ENCODE measurements at places on chromosomes 7 and 10.

- H3K36me3 ChIP-seq: no peaks in the 10 kb centered on the region
- DNase-seq: no peak
- no peaks in the 10 kb centered on the region for H3K4me1 ChIP-seq
- H3K27ac ChIP-seq: no peak overlapping the region
- H3K4me3 ChIP-seq: no peak overlapping the region
- no peaks in the 10 kb centered on the region for H3K27me3 ChIP-seq
Measured at GRCh38 chr7:30510124-30511075, 5.8 kb upstream of the GGCT start.

GRCh38 chr10:60669501-60669900 lies 108.8 kb upstream of the CDK1 start:
- H3K4me1 ChIP-seq: peaks cover 1% of the 10 kb centered on the region
- no peak overlapping the region for H3K4me3 ChIP-seq
- DNase-seq: no peak
- no peaks in the 10 kb centered on the region for H3K27me3 ChIP-seq
- H3K27ac ChIP-seq: no peak overlapping the region

- H3K27me3 ChIP-seq: no peaks in the 10 kb centered on the region
- H3K4me3 ChIP-seq: no peak overlapping the region
- H3K27ac ChIP-seq: no peak overlapping the region
- peaks cover 3% of the 10 kb centered on the region for H3K36me3 ChIP-seq
- peaks cover 3% of the 10 kb centered on the region for H3K4me1 ChIP-seq
Measured at GRCh38 chr10:101938305-101939007, 94.9 kb upstream of the KCNIP2 start.

DNA sequence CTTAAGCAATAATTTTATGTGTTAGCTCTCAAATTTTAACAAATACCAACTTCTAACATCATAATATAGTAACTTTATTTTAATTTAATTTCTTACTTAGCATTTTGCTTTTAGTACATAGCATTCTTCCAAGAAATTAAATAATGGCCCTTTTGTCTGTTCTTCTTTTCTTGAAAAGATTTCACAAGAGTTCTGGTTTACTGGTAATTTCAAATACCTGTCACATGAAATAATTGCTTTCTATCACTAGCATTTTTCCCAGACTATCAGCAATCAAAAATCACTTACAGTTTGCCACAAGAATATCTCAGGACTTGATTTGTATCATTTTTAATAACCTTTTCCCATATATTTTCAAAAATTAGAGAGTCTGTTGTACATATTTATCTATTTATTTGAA lies 193.0 kb downstream of the CACNA2D1 start:
- no peaks in the 10 kb centered on the region for H3K36me3 ChIP-seq

- H3K27me3 ChIP-seq: no peaks in the 10 kb centered on the region
- no peaks in the 10 kb centered on the region for H3K36me3 ChIP-seq
- no peak overlapping the region for H3K4me3 ChIP-seq
- no peaks in the 10 kb centered on the region for H3K4me1 ChIP-seq
- no peak for DNase-seq
Measured at GRCh38 chr10:124255556-124255955, 162.2 kb upstream of the CHST15 start.

DNA sequence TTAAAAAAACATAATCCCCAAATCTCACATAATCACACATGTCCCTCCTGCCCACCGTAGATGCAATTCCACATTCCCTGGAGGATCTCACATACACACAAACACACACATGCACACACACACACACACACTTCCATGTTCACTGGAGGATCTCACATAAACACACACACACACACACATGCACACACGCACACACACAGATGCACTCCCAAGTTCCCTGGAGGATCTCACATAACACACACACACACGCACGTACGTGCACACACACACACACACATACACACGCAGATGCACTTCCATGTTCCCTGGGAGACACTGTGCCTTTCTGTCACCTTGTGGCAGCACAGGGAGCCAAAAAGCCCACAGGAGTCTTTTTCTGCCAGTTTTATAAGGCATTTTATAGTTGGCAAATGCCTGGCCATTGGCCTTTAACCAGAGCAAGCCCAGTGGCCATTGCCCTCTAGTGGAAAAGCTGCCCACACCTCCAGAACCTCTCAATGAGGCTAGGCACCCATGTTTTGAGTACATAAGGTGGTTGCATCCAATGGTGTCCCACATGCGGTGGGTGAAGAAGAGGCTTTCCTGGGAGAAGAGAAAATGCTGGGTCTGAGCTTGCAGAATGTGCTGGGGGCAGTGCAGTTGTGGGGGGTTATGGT lies 115.4 kb upstream of the ACBD5 start:
- no peak overlapping the region for H3K27ac ChIP-seq
- H3K4me3 ChIP-seq: no peak overlapping the region
- no peaks in the 10 kb centered on the region for H3K36me3 ChIP-seq
- peaks cover 13% of the 10 kb centered on the region for H3K27me3 ChIP-seq
- no peaks in the 10 kb centered on the region for H3K4me1 ChIP-seq

DNA sequence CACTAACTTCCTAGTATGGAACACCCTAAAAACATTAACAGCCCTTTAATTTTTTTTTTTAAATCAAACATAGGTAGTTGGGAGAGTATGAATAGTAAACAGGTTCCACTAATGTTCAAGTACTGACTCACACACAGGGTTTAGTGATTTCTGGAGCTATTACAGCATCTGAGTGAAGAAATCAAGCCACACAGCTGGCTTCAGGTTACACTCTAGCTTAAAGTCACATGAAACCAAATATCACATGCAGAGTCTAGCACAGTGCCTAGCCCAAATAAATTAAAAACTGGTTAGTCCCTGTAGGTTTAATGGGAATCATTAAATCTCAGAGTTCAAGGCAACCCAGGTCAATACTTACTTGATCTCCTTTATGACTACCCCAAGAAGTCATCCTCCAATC lies 11.6 kb downstream of the PANK1 start:
- no peak overlapping the region for H3K4me3 ChIP-seq
- no peaks in the 10 kb centered on the region for H3K36me3 ChIP-seq
- no peak for DNase-seq
- no peak overlapping the region for H3K27ac ChIP-seq

- H3K36me3 ChIP-seq: no peaks in the 10 kb centered on the region
- no peaks in the 10 kb centered on the region for H3K4me1 ChIP-seq
- H3K27me3 ChIP-seq: no peaks in the 10 kb centered on the region
- H3K27ac ChIP-seq: no peak overlapping the region
- no peak overlapping the region for H3K4me3 ChIP-seq
Measured at GRCh38 chr7:13414661-13415107, 574.8 kb downstream of the ETV1 start.

DNA sequence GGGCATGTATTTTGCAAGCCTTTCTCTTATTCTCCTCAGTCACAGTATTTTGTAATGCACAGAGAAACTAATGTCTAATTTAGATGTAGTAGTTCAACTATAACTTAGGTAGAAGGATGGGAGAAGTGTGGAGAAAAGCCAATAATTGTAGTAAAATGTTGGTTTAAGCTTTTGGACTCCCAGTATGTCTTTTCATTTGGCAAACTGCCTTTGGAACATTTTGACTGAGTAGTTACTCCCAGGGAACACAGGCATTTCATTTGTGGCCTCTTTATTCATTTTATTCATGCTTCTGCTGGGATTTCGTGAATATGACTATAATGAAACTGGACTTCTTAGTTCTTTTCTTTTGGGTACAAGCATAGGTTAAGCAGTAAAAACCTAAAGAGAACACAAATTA lies 79.0 kb downstream of the EXOC4 start:
- no peak for DNase-seq
- no peak overlapping the region for H3K4me3 ChIP-seq
- H3K27ac ChIP-seq: no peak overlapping the region
- no peaks in the 10 kb centered on the region for H3K4me1 ChIP-seq
- H3K27me3 ChIP-seq: no peaks in the 10 kb centered on the region
- no peaks in the 10 kb centered on the region for H3K36me3 ChIP-seq

DNA sequence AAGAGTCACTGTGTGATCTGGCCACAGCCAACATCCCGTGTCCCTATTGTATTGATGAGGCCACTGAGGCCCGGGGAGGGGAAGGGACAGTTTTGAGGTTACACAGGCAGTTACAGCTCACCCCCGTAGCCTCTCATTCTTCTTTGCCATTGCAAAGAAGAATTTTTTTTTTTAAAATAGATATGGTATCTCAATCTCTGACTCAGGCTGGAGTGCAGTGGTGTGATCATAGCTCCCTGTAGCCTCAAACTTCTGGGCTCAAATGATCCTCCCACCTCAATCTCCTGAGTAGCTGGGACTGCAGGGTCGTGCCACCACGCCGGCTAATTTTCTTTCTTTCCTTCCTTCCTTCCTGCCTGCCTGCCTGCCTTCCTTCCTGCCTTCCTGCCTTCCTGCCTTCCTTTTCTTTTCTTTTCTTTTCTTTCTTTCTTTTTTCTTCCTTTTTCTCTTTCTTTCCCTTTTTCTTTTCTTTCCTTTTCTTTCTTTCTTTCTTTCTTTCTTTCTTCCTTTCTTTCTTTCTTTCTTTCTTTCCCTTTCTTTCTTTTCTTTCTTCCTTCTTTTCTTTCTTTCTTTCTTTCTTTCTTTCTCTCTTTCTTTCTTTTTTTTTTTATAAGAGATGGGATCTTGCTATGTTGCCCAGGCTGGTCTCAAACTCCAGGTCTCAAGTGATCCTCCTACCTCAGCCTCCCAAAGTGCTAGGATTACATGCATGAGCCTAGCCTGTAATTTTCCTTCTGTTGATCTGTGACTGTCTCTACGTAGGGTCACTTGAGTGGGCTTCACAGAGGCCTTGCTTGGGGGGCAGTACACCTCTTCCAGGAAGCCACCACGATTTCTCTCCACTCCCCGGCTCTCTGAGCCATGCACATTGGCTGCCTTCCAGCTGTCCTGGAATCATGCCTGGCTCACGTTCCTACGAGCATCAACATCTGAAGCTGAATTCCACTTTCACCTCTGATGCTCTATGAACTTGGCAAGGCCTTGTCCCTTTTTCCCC lies 31.3 kb downstream of the TMEM270 start:
- H3K27ac ChIP-seq: peak overlapping the region; percentile 60
- peaks cover 1% of the 10 kb centered on the region for H3K27me3 ChIP-seq
- H3K36me3 ChIP-seq: no peaks in the 10 kb centered on the region
- no peak for DNase-seq

DNA sequence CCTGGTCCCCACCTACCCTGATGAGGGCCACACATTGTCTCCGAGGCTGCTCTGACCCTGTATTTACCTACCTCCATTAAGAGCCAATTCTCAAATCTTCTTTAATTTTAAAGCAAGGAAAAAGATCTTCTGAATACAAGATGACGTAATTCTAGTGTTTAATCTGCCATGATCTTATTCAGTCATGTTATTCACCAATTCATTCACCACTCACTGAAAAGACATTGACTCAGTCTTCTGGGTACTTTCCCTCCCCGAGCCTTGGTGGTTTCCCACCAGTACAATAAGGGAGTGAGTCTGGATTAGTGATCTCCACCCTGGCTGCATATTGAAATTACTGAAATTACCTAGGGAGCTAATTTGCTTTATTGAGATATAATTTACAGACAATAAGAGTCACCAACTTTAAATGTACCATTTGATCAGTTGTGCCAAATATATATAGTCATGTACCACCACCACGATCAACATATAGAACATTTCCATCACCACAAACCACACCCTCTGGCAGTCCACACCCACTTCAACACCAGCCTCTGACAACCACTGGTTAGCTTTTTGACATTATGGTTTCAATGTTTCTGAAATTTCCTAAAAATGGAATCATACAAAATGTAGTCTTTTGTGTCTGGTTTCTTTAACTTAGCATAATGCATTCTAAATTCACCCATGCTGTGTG lies 117.5 kb upstream of the UNC5B start:
- H3K27me3 ChIP-seq: no peaks in the 10 kb centered on the region
- H3K36me3 ChIP-seq: no peaks in the 10 kb centered on the region
- H3K4me1 ChIP-seq: no peaks in the 10 kb centered on the region
- DNase-seq: no peak

DNA sequence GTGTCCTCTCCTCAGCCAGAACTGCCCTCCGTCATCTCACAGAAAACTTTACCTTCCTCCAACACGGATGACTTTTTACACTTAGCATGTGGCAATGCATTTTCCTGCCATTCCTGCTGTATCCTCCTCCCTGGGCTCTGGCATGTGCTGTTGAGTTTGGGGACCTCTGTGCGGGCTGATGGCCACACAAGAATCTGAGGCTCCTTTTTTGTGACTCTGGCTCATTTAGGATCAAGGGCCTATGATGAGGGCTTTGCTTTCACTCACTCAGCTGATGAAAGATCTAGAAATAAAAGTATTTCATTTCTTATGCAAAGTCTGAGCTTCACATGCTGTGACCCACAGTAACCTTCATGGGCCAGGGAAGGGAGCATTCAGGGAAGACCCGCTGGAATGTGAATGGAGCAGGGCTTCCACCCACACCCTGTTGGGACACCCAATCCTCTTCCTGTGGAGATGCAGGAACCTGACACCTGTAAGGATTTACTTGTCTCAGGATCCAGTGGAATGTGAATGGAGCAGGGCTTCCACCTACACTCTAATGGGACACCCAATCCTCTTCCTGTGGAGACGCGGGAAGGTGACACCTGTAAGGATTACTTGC lies 500.3 kb upstream of the MKI67 start:
- H3K27ac ChIP-seq: no peak overlapping the region
- no peaks in the 10 kb centered on the region for H3K4me1 ChIP-seq
- H3K27me3 ChIP-seq: no peaks in the 10 kb centered on the region
- DNase-seq: no peak

DNA sequence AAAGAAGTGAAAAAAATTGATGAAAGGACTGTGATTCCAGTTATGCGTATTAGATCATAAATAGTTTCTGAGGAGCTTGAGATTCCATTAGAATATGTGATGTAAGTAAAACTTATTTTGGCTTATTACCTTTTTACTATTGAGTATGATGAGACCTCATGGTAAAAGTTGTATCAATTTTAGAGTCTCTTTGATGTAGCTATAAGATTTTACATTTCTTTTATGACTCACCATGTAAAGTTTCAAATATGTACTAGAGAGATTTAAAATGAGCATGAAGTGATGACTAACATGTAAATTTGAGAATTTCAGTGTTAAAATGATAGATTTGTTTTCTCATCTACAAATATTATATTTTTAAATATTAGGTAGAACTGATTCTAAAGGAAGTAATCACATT lies 276.5 kb downstream of the OTUD1 start:
- no peak for DNase-seq
- H3K36me3 ChIP-seq: no peaks in the 10 kb centered on the region
- H3K27ac ChIP-seq: no peak overlapping the region
- no peaks in the 10 kb centered on the region for H3K27me3 ChIP-seq
- no peak overlapping the region for H3K4me3 ChIP-seq
- H3K4me1 ChIP-seq: no peaks in the 10 kb centered on the region

DNA sequence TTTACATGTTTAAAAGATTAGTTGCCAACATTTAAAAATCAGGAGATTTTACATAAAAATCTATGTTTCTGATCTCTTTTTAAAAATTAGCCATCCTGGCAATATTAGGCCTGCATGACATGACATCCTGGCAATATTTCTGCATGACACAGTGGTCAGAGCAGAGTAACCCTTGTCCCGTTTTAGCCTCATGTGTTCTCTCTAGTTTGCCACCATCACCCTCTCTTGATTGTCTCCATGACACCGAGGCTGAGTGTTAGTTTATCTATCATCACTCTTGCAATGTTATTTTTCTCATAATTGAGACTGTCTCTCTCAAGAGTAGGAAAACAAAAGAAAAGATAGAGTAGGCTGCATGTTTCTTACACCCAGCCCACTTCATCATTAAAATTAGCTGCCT lies 189.7 kb upstream of the AGK start:
- H3K36me3 ChIP-seq: no peaks in the 10 kb centered on the region
- H3K27ac ChIP-seq: no peak overlapping the region
- H3K4me3 ChIP-seq: no peak overlapping the region
- H3K4me1 ChIP-seq: no peaks in the 10 kb centered on the region
- H3K27me3 ChIP-seq: no peaks in the 10 kb centered on the region

- H3K36me3 ChIP-seq: no peaks in the 10 kb centered on the region
- H3K4me3 ChIP-seq: no peak overlapping the region
- no peak for DNase-seq
Measured at GRCh38 chr7:19364950-19365349, 219.7 kb upstream of the FERD3L start.

All from upper lobe of right lung (tissue), 1 donor.